ENCODE measurements at places on chromosomes 11 and 22.

GRCh38 chr22:39777716-39778454, 115.7 kb downstream of the ENTHD1 start:
- no peaks in the 10 kb centered on the region for H3K36me3 ChIP-seq
- peaks cover 6% of the 10 kb centered on the region for H3K27me3 ChIP-seq
- no peak for DNase-seq
- no peak overlapping the region for H3K4me3 ChIP-seq

GRCh38 chr11:115464269-115464668, 39.9 kb downstream of the CADM1 start:
- H3K4me1 ChIP-seq, result peaks cover 16% of the 10 kb centered on the region
- no peak overlapping the region for H3K27ac ChIP-seq
- no peak overlapping the region for H3K4me3 ChIP-seq
- DNase-seq, result no peak

DNA sequence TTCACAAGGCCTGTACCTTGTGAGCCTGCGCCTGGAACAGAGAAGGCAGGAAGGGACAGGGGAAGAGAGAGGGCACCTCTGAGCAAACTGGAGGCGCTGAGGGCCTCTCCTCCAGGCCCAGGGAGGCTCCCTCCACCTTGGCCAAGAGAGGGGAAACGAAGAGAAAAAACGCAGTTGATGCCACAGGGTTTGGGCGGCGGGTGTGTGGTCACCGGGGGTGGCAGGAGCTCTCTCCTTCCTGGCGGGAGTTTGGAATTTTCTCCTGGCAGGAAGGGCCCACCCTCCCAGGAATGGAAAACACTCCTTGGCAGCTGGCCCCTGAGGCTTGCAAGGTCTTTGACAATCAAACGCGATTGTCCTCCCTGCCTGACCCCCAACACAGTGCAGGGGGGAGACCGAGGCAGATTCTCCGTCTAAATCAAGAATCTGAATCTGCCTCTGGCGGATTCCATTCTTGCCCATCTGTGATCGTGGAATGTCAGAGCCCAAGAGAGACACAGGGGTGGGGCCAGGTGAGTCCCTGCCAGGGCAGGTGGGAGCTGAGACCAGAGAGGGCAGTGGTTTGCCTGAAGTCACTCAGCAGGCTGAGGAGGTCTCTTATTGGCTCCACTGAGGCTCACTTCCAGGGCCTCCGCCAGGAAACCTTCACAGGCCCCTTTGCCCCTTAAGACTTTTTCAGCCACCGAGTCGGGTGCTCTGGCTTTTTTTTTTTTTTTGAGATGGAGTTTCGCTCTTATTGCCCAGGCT, 21.0 kb downstream of the RPL3 start:
- no peak overlapping the region for H3K4me3 ChIP-seq
- no peak for DNase-seq
- no peak overlapping the region for H3K27ac ChIP-seq

DNA sequence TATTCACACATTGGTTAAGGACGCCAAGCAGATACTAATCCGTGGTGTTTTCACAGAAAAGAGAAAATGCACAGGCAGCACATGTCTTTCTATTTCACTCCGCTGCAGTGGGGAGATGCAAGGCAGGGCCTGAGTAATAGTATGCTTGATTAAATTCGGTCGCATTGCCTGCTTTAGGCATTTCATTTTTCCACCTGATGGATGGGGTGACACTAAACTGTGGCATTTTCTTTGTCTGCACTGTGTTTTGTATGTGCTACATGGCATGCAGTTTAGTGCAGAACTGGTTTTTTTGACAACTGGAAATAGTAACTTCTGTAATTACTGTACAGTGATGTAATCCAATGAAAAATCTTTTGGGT, 94.9 kb downstream of the SLC17A6 start:
- H3K4me3 ChIP-seq, result peak overlapping the region; percentile 55
- DNase-seq, result no peak
- no peak overlapping the region for H3K27ac ChIP-seq
- H3K27me3 ChIP-seq, result no peaks in the 10 kb centered on the region
- no peaks in the 10 kb centered on the region for H3K36me3 ChIP-seq
- H3K4me1 ChIP-seq, result peaks cover 2% of the 10 kb centered on the region

DNA sequence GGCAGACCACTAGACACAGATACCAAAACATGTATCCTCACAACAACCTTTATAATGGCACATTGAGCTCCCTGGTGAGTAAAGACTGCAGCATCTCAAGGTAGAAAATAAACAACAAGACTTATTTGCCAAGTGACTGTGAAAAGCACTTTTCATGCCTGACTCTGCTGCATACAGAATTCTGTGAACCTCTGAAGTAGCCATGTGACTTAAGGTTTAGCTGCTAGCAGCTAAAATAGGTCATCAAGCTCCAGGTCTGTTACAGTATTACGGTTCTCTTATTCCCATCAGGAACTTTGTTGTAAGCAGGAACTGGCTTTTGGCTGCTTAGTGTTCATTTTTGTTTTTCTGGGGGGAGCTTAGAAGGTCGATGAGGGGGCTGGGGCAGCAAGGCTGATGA, 139.4 kb downstream of the PAX6 start:
- no peak for DNase-seq
- no peak overlapping the region for H3K27ac ChIP-seq
- H3K4me3 ChIP-seq, result no peak overlapping the region
- H3K36me3 ChIP-seq, result no peaks in the 10 kb centered on the region

DNA sequence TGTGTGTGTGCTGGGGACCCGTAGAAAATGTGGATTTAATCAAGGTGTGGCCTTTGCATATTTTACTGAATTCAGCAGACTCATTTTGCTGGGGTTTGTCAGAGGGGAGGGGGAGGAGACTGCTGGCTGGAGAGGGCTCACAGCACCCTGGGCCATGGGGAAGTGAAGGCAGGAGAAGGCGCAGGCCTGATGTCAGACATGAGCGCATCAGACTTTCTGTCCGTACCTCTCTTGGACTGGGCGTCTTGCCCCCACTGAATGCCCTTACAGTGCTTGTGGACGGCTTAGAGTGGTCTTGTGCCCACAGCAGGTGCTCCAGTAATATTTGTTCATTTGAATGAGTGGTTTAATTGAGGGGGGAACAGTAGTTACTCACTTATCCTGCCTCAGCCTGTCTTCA, 75.2 kb downstream of the TEAD1 start:
- peaks cover 68% of the 10 kb centered on the region for H3K4me1 ChIP-seq
- H3K36me3 ChIP-seq, result no peaks in the 10 kb centered on the region
- no peak overlapping the region for H3K4me3 ChIP-seq
- no peak for DNase-seq
- no peaks in the 10 kb centered on the region for H3K27me3 ChIP-seq
- peak overlapping the region; percentile 70 for H3K27ac ChIP-seq

DNA sequence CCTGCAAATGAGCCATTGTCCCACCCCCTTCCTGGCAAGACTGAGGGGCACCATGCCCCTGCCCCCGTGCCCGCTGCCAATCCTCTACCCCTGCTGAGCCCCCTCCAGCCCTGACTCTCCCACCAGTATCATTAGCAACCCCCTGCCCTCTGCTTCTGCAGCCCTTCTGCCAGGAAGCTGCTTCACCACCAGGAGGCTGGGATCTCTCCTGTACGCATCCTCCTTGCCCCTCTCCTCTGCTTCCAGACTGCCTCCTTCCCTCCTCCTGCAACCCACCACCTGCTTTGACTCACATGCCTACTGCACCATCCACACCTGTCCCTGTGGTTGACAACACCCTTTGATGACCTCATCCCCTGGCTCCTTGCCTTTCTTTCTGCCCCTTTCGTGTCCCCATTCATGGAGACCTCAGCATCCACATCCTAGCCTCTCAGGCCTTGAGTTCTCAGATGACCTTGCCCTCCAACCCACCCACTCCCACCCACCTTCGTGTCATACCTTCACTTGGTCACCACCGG, 13.4 kb upstream of the PNPLA3 start:
- no peaks in the 10 kb centered on the region for H3K4me1 ChIP-seq
- no peak overlapping the region for H3K27ac ChIP-seq

GRCh38 chr11:96043291-96043690, 119.4 kb upstream of the MTMR2 start:
- no peaks in the 10 kb centered on the region for H3K27me3 ChIP-seq
- peaks cover 10% of the 10 kb centered on the region for H3K36me3 ChIP-seq
- no peak overlapping the region for H3K27ac ChIP-seq
- H3K4me3 ChIP-seq, result no peak overlapping the region
- no peak for DNase-seq

DNA sequence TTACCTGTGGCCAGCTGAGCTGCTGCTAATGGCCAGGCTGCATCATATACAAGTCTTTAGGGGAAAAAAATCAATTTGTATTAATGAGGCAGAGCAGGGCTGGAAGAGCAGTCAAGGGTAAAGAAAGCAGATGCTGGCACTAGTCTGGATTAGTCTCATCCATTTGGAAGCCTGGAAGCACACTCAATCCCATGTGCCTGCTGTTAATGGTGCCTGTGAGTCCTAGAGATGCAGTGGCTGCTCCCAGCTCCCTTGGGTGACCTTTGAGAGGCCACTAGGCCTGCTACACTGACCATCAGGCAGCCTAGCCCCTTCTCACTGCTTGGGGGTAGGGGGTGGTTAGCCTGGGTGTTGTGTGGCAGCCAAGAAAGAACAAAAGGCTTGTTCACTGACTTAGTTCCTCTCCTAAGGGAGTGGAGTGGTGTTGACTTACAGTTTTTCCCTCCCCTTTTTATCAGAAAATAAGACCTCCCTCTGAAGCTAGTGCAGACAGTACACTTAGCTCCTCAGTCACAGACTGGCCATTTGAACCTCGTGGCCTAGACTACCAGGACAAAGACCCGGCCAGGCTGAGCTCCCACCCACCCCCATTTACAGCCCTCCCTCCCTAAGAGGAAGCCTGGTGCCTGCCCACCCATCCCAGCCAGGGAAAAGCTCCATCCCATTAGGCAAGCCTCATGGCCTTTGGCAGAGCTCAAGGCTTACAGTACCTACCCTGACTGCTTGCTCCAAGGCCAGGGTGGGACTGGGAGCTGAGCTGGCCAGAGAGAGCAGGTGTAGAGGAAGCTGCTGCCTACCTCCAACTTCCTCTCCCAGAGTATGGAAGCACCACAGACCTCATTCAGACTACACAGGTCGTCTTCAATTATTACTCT, 7.8 kb downstream of the PIK3IP1 start:
- H3K27me3 ChIP-seq, result no peaks in the 10 kb centered on the region
- DNase-seq, result no peak
- H3K4me3 ChIP-seq, result no peak overlapping the region
- peak overlapping the region; percentile 90 for H3K27ac ChIP-seq

Measured in progenitor cell of endocrine pancreas (in vitro differentiated cells).